Left cardiac atrium (tissue), 4 donors: ENCODE measurements at places on chromosomes 16 and 17. TPM values are rescaled to one million over a fixed set of nuclear protein-coding genes. Genes with fewer than 3 reads are reported as not detected.

PIK3R5 gene
- total RNA-seq: 6.3 TPM

SEZ6L2 gene
- 1.8 TPM for total RNA-seq

ATP1B2 gene
- 3.7 TPM for total RNA-seq

HAGH gene
- total RNA-seq: 113 TPM

DNA sequence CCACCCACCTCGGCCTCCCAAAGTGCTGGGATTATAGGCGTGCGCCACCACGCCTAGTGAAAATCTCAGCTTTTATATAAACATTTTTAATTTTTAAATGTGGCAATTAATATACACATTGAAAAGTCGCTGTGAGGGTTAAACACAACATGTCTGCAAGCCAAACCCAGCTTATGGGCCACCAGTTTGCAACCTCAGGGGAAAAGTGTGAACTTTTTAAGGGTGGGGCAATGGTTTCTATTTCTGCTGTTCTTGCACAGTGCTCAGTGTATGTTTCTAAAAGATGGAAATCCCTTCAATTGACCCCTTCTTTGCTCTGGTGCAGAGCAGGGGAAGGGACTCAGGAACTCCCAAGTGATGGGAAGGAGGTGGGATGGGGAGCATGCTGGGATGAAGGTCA is 18.3 kb upstream of the SUPT4H1 start:
- DNase-seq: no peak

DNA sequence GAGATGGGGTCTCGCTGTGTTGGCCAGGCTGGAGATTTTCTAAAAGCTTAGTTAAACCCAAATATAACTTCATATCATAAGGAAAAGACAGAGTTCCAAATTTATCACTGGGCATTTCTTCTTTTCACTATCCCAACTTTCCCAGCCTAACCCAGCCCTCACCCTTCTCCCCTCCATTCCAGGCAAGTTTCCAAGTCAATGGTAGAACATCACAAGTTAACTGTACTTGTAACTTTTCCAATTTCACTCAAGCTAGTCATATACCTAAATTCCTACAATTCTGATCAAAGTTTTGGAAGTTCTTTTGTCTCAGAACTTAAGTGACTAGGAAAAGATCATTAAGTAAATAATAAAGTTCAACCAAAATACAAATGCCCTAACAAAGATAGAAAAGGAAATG is 61.2 kb downstream of the USP32 start:
- DNase-seq: no peak
